ENCODE measurements at places on chromosomes 7 and 10.
A peak's percentile ranks its signal among the peaks of the same experiment; 100 is the strongest.

DNA sequence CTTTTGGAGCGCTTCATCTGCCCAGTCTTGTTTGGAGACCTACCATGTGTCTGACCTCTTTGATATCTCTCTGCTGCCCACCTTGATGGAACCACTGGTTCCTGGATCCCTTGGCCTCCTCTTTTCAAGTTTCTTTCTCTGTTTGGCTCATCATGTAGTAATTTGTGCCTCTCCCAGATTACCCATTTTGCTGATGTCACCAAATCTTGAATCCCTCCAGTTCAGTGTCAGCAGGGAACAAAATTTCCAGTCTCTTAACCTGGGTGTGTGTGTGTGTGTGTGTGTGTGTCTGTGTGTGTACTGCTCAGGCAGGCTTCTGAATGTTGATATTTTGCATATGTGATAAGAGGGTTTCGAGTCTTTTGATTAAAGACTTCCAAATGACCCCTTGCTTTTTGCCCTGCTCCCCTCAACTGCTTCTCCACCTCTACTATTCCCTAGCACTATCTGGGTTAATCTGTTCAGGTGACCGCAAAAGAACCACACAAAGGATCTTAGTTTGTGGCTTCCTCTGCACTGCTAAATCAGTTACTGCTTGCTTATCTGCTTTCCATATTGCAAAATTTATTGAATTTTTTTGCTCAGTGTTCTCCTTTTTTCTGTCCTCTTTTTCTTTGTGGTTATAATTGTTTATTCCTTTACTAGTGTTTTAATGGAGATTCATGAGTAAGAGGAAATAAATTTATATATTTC lies 25.7 kb downstream of the MYO3A start:
- no peak for DNase-seq

GRCh38 chr7:7972922-7973594 lies 4.5 kb downstream of the GLCCI1 start:
- DNase-seq = no peak

DNA sequence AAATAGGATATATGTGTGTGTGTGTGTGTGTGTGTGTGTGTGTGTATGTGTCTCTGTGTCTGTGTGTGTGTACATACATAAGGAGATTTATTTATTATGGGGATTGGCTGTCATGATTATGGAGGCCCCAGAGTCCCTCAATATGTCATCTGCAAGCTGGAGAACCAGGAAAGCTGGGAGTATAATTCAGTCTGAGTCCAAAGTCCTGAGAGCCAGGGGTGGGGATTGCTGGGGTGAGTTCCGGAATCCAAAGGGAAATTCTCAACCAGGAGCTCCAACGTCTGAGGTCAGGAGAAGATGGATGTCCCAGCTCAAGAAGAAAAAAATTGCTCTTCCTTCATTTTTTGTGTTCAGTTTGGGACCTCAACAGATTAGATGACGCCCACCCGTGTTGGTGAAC lies 50.7 kb upstream of the PLPP4 start:
- no peak for DNase-seq

DNA sequence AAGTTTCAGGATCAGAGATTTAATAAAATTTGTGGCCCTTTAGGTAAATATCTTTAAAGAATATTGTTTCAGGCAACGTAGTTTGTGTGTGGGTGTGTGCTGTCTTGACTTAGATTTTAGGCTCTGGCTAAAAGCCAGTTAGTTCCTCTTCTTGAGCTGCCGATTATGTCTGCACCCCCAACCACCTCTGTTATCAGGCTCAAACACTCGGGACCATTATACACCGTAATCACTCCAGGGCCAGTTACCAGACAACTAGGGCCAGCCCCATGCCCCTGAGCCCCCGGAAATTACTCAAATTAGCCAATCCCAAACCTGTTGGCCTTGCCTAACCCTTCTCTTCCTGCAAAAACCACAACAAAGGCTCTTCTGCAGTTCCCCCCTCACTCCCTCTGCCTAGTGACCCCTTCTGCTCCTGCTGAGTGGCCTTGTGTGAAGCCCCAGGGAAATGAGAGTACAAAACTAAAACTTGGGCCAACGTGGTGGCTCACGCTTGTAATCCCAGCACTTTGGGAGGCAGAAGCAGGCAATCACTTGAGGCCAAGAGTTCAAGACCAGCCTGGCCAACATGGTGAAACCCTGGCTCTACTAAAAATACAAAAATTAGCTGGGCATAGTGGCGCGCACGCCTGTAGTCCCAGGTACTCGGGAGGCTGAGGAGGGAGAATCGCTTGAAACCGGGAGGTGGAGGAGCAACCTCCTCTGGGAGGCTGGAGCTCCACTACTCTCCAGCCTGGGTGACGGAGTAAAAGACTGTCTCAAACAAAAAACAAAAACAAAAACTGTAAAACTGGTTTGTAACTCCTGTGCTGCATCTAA lies 9.2 kb upstream of the HNRNPF start:
- DNase-seq = no peak

DNA sequence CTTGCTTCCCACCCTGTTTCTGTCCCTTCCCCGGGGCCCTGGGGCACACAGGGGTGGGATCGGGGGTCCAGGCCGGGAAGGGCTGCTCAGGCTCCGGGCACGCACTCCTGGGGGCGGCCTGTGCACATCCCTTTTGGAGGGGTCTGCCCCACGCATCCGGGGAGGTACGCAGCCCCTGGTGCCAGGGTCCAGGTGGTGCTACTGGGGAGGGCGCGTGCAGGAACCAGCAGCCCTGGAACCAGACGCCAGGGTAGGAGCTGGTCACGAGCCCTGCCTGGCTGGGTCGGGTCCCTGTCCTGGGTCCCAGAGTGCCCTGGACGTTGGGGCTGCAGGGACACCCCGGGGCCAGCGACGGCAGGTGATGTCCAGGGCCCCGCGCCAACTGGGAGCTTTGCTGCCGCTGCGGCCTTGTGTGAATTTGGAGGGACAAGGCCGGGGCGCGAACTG lies 53.4 kb downstream of the GLRX3 start:
- DNase-seq = no peak

DNA sequence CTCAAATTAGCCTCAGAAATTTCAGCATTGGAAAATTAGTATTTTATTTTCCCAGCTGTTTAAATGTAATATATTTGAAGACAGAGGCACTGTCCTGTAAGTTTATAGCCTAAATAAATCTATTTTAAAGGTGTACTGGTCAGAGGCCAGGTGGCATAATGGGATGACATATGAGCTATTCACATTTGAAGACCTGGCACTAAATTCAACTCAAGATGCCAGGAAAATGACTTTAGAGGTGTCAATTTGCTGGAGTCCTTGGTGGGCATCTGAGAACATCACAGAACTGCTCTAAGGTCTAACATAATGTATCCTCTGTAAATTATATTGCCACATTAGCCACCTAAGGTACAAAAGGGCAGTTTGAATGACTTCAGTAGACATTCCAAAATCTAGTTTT lies 348.9 kb upstream of the BMPER start:
- no peak for DNase-seq

DNA sequence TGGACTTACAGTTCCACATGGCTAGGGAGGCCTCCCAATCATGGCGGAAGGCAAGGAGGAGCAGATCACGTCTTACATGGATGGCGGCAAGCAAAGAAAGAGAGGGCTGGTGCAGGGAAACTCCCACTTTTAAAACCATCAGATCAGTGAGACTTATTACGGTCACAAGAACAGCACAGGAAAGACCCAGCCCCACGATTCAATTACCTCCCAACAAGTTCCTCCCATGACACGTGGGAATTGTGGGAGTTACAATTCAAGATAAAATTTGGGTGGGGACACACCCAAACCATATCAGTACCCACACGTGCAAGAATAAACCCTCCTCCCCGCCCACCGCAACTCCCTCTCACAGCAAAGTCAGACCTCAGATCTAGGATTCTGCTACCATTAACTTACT lies 4.5 kb upstream of the AIFM2 start:
- DNase-seq = no peak

- no peak for DNase-seq
Observed at GRCh38 chr10:128336401-128336800, 210.2 kb upstream of the MKI67 start.

DNA sequence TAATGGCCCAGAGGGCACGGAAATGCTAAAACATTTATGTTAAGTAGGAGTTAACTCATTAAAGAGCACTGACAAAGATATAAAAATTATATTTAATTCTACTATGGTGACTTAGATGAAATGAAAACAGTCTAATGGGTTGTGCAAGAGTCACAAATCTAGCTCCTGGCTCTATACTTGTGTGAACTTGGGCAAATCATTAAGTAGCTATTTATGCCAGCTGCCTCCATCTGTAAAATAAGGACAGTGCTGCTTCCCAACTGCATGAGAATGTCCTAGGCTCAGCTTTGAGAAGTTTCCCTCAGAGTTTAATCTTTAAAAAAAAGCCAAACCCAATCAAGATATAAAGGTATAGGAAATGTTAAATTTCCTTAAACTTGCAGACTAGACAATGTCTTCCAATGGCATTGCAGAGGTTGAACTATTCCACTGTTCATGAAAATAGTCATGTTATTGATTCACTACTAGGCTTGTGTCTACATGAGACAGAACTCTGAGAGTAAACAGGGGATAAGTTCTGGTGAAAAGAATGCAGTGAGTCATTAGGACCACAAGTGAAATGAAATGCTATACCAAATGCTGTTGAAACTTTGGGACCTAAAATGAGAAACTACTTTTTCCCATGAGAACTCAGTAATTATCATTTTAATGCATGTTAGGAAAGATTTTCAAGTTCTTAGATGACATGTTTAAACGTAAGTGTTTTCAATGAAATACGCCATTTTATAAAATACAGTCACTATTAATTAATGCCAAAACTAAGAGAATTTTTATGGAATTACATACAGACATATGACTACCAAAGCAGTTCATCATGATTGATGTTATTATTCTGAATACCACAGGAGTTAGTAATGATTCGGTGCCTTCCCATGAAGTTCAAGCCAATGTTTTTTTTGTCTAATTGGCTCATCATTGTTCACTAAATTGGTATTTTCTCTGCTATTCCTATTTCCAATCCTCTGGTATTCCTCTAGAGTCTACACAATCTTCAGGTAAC lies 84.2 kb downstream of the CDK6 start:
- DNase-seq = peak; percentile 87

- DNase-seq = no peak
Observed at GRCh38 chr7:11895337-11895736, 63.3 kb upstream of the THSD7A start.

GRCh38 chr10:73875139-73875475 lies 752 bp upstream of the CAMK2G start:
- no peak for DNase-seq

- peak; percentile 24 for DNase-seq
Observed at GRCh38 chr7:27453702-27454405, 208.8 kb downstream of the HIBADH start.

DNA sequence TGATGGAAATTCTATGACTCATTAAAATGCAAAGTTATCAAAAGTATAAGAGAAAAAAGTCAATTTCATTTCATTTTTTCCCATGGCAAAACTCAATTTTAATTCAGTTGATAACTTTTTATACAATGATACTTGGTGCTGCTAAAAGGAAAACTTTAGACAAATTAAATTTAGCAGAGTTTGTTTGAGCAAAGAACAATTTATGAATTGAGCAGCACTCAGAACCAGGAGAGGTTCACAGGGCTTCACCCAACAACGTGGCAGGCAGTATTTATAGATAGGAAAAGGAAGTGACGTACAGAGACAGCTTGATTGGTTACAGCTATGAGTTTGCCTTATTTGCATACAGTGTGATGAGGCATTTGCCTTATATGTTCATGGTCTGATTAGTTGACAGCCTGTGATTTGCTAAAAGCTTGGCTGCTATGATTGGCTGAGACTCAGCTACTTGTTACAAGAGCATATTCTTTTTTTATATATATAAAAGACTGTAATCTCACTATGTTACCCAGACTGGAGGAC lies 157.2 kb upstream of the CELF2 start:
- no peak for DNase-seq

All from AG04450 (cell line).